ENCODE measurements at places on chromosomes 7 and 10. TPM values are rescaled to one million over a fixed set of nuclear protein-coding genes. Genes with fewer than 3 reads are reported as not detected.

The UCMA gene
- polyA plus RNA-seq, result not detected

DNA sequence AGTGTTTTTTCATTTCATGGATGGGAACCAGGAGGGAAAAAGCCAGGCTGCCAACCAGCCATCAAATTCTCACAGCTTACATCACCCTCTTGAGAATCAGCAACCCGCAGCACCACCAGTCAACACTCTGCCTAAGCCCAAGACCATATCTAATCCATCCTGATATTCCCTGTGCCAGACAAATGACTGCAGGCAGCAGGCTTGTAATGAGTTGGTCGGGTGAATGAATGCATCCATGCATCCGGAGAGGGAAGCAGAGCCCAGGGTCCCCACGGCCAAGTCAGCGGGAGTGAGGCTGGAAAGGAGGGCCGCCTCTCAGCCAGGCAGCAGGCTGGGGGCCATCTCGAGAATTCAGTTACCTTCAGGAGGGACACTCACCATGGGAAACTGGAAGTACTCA lies 46.9 kb downstream of the SLIT1 start:
- DNase-seq, result no peak

GRCh38 chr10:95835911-95836310 lies 71.9 kb upstream of the CC2D2B start:
- DNase-seq, result no peak

GRCh38 chr7:78092331-78092730 lies 293.8 kb downstream of the PHTF2 start:
- no peak for DNase-seq

DNA sequence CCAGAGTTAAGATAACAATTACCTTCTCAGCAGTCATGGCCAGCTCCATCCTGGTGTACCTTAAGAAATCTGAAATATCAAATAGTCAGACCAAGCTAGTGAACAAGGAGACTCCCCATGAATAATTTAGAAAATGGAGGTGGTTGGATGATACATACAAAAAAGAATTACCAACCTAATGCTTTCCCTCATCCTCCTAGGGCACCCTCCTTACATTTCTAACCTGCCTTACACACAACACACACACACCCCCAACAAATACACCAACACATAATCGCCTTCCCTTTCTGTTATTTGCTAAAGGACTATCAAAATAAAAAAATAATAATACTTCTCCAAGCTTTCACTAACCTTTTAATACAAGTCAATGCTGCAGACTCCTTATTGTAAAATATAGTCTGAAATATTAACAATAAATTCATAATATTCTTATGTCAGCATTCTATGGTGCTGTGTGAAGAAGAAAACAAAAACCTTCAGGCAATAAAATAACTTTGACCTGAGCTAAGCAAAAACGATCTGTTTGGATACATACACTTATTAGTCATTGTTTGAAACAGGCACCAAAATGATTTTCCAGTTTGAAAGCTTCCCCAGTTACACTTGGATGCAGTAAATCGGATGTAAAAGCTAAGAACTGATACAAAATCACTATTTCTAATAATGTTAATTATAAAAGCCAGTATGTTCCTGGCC lies 3.4 kb downstream of the TWIST1 start:
- no peak for DNase-seq
